Uterus (tissue), 4 donors: ENCODE measurements at places on chromosomes 12 and 14. TPM values are rescaled to one million over a fixed set of nuclear protein-coding genes. Genes with fewer than 3 reads are reported as not detected.

GRCh38 chr14:50741567-50741966 lies 73.5 kb upstream of the SAV1 start:
- DNase-seq: no peak

DNA sequence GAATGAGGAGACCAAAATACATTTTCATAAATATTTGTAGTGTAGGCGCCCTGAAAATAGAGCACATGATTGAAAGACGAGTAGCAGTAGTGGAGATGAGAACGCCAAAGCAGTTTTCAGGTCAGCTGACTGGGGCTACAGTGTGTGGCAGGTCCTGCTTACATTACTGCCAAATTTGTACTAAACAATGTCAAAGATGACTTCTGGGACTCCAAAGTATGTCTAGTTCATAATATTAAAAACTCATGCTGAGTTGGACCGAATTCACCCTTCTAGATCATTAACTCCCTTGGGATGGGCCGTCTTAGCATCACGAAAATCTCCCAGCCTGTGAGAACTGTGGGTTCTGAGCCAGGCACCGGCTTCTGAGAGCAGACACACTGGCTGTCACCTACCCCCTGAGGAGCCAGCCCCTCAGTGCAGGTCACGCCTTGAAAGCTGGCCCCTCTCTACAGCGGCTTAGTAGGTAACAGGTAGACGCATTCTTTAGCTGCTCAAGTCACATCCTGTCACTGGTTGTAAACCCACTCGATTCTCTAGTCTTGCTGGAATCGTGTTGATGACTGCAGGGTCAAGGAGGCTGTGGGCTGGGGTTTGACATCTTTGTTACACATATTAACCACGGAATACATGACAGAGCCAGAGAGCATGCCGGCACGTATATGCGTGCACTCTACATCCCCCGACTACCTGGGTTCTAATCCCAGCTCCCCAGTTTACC lies 210.4 kb downstream of the ETV6 start:
- no peak for DNase-seq

The RNF31 gene
- 17.7 TPM for total RNA-seq

- DNase-seq: no peak
These were observed 724 bp upstream of the CS start for GRCh38 chr12:56300644-56301464.

- DNase-seq: no peak
These were observed 44.4 kb downstream of the AMN start for GRCh38 chr14:102966681-102967505.

GRCh38 chr14:97490521-97491070 lies 693.4 kb downstream of the VRK1 start:
- DNase-seq: no peak

- no peak for DNase-seq
These were observed 28.0 kb upstream of the DCN start for GRCh38 chr12:91210618-91211017.

GRCh38 chr12:95520816-95521215 lies 30.5 kb downstream of the USP44 start:
- DNase-seq: no peak

The TSPAN19 gene
- total RNA-seq: not detected

GRCh38 chr14:100965296-100965695 lies 61.8 kb upstream of the RTL1 start:
- DNase-seq: no peak

GRCh38 chr14:100748944-100749343 lies 22.3 kb downstream of the DLK1 start:
- no peak for DNase-seq

DNA sequence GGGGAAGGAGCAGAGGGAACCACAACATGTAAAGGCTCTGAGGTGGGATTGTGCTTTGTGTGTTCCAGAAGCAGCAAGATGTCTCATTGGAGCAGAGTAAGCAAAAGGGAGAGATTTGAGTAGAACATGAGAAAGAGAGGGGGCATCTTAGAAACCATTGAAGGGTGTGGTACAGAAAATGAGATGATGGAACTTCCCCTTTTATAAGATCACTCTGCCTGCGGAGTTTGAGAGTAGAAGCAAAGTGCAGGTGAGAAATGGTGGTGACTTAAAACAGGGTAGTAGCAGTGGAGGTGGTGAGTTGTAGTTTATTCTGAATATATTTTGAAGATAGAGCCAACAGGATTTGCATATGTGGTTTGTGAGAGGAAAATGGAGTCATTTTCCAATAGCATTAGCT lies 56.0 kb downstream of the FBXO34 start:
- no peak for DNase-seq
